ENCODE measurements at places on chromosomes 13 and 19. TPM values are rescaled to one million over a fixed set of nuclear protein-coding genes. Genes with fewer than 3 reads are reported as not detected.

GGACT gene
- 4.2 TPM for total RNA-seq

KLK8 gene
- total RNA-seq, result 2.0 TPM

LIM2 gene
- not detected for total RNA-seq

PRTN3 gene
- not detected for total RNA-seq

SPRED3 gene
- 3.7 TPM for total RNA-seq

INTS6 gene
- 62.1 TPM for total RNA-seq

OVOL3 gene
- not detected for total RNA-seq

PLVAP gene
- total RNA-seq, result not detected

ZNF66 gene
- 42.6 TPM for total RNA-seq

DNA sequence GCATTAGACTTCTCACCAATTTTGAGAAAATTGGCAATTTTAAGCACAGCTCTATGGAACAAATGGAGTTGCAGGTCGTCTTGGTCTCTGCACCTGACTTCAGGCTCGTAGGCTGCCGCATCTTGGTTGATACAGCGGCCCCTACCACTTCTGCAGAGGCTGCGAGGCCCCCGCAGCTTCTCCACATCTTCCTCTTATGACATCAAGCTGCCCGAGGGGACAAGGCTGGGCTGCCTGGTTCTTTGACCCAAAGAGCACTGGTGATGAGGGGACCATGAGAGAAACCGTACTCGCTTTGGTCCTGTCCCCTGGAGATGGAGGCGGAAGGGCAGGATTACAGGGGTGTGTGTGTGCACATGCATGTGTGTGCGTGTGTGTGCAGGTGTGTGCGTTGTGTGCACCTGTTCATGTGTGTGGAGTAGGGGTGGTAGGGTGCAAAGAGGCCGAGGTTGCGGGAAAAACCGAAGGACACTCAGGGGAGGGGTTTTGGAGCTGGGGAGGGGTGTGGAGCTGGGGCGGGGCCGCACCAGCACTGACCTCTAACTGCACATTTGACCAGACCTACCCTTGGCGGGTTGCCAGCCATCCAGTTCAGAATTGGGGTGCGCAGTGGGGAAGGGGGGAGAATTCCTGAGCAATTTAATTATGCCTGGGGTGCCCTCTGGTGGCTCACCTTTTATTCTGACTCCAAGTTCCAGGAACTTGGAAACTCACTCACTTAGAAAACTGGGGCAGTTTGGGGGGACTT is 65.1 kb upstream of the ARHGEF7 start:
- DNase-seq, result no peak

GRCh38 chr13:44237276-44237767 is 136.3 kb upstream of the SERP2 start:
- no peak for DNase-seq

- no peak for DNase-seq
Measured at GRCh38 chr19:38388349-38389100, at the start of gene SPRED3. Gene SPRED3 (plus strand): TSS chr19:38388697. CDS start chr19:38390303, 1,606 bp downstream.

DNA sequence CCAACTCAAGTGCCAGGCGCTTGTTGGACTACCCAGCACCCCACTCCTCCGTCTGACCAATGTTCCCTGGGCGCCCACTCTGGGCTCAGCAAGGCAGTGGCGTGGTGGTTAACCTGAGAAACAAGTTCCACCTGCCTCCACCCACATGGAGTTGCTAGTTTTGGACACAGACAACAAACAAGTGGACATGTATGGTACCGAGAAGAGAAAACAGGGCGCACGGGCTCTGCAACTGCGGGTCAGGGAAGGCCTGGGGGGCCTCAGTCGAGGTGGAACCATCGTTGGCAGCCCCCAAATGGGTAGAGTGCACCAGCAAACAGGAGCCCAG is 2.5 kb downstream of the MIER2 start:
- DNase-seq, result no peak

- DNase-seq, result peak; percentile 86
Measured at GRCh38 chr19:2282062-2282861, at the start of gene PEAK3. Gene PEAK3 (minus strand): TSS chr19:2282175. CDS start chr19:2280931, 1,244 bp downstream.

- no peak for DNase-seq
Measured at GRCh38 chr19:46344363-46344762, 2.5 kb upstream of the PPP5C start.

- no peak for DNase-seq
Measured at GRCh38 chr19:12095111-12095790, 30.7 kb downstream of the ZNF844 start.

All from endodermal cell (in vitro differentiated cells).